ENCODE measurements at places on chromosomes 1 and 21.

- no peak for DNase-seq
Measured at GRCh38 chr1:23628951-23629387, 62.6 kb upstream of the RPL11 start.

DNA sequence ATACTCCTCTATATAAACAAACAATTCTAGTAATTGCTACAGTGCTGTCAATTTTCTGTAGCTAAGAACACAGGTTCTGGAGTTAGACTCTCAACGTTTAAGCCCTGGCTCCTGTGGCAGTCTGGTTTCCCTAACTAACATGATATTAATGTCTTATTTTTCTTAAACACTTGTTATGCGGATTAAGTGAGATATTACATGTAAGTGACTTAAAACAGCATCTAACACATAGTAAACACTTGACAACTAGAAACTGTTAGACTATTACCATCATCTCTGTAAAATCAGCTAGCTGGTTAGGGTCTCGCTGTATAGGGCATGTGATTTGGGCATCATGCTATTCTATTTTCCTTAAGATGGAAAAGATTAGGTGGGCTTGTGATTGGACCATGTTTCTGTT, 2.3 kb downstream of the VANGL1 start:
- no peak for DNase-seq

GRCh38 chr1:158328426-158328825, 2.9 kb downstream of the CD1B start:
- no peak for DNase-seq

- no peak for DNase-seq
Measured at GRCh38 chr1:220747437-220748088, 559 bp upstream of the MTARC2 start.

- no peak for DNase-seq
Measured at GRCh38 chr1:178664278-178664677, 60.8 kb upstream of the RALGPS2 start.
